ENCODE measurements at places on chromosomes 3 and 15. TPM values are rescaled to one million over a fixed set of nuclear protein-coding genes. Genes with fewer than 3 reads are reported as not detected.

The CHST14 gene
- 3.8 TPM for total RNA-seq

The ADGRG7 gene
- total RNA-seq: not detected

The OR5K1 gene
- not detected for total RNA-seq

The PPM1L gene
- total RNA-seq: 0.28 TPM

The ANP32A gene
- 50.0 TPM for total RNA-seq

The MST1R gene
- total RNA-seq: not detected

The CLEC3B gene
- total RNA-seq: 1.9 TPM

The GP5 gene
- total RNA-seq: under 0.01 TPM

The NBEAL2 gene
- 2.2 TPM for total RNA-seq

The HGD gene
- total RNA-seq: not detected

The TTC14 gene
- 23.1 TPM for total RNA-seq

The CD80 gene
- total RNA-seq: not detected

The CLDN16 gene
- under 0.01 TPM for total RNA-seq

The TLR9 gene
- total RNA-seq: not detected

The HYAL1 gene
- total RNA-seq: 0.36 TPM

The ZNF774 gene
- total RNA-seq: 1.1 TPM

The SERP1 gene
- total RNA-seq: 64.0 TPM

The OIP5 gene
- total RNA-seq: 4.1 TPM

The CIDEC gene
- total RNA-seq: not detected

The TGM5 gene
- total RNA-seq: not detected

The RETNLB gene
- total RNA-seq: not detected

The SLC28A1 gene
- total RNA-seq: not detected

The CDHR4 gene
- total RNA-seq: not detected

The ATP11B gene
- total RNA-seq: 39.6 TPM

The COL8A1 gene
- 119 TPM for total RNA-seq

The FGF7 gene
- total RNA-seq: 34.8 TPM

The REC114 gene
- not detected for total RNA-seq

The NEK10 gene
- 6.6 TPM for total RNA-seq

The TMEM45A gene
- 20.8 TPM for total RNA-seq

The IL17RB gene
- total RNA-seq: under 0.01 TPM

The SLC35A5 gene
- 25.6 TPM for total RNA-seq

The HES1 gene
- 8.3 TPM for total RNA-seq

The P2RY1 gene
- total RNA-seq: under 0.01 TPM

The EPHB3 gene
- 0.83 TPM for total RNA-seq

The WDR93 gene
- not detected for total RNA-seq

The KCNMB3 gene
- 0.72 TPM for total RNA-seq

The C3orf85 gene
- not detected for total RNA-seq

The SERPINI1 gene
- 1.1 TPM for total RNA-seq

The GALNT15 gene
- 14.7 TPM for total RNA-seq

The SLC26A6 gene
- total RNA-seq: 11.8 TPM

The TUSC7 gene
- not detected for total RNA-seq

The FYTTD1 gene
- total RNA-seq: 67.2 TPM

The CAMKV gene
- total RNA-seq: not detected

Data from IMR-90 (cell line).